Mammary epithelial cell (primary cell): ENCODE measurements at places on chromosomes 13 and 19. TPM values are rescaled to one million over a fixed set of nuclear protein-coding genes. Genes with fewer than 3 reads are reported as not detected.

Gene LINGO3
- polyA plus RNA-seq = not detected

Gene RHPN2
- 4.9 TPM for polyA plus RNA-seq

Gene RASGRP4
- polyA plus RNA-seq = not detected

Gene SH2D3A
- polyA plus RNA-seq = 31.9 TPM

Gene TSKS
- polyA plus RNA-seq = not detected

Gene RDH8
- polyA plus RNA-seq = not detected

Gene ZNF793
- polyA plus RNA-seq = 1.6 TPM

Gene TMIGD2
- polyA plus RNA-seq = not detected

Gene ITGBL1
- polyA plus RNA-seq = 0.23 TPM

Gene KLK14
- polyA plus RNA-seq = 0.65 TPM
